Stimulated activated CD8-positive, alpha-beta memory T cell treated with anti-CD3 and anti-CD28 coated beads, Interleukin-2, amount 100 ng/mL, for 48 hours (primary cell): ENCODE measurements at places on chromosomes 7 and 10.

GRCh38 chr7:127741764-127742375 is 89.9 kb downstream of the SND1 start:
- no peak for DNase-seq

- DNase-seq, result no peak
These were observed 15.8 kb upstream of the GNA12 start for GRCh38 chr7:2859952-2860351.

GRCh38 chr7:87512906-87513305 is 37.4 kb upstream of the ABCB4 start:
- DNase-seq, result no peak

DNA sequence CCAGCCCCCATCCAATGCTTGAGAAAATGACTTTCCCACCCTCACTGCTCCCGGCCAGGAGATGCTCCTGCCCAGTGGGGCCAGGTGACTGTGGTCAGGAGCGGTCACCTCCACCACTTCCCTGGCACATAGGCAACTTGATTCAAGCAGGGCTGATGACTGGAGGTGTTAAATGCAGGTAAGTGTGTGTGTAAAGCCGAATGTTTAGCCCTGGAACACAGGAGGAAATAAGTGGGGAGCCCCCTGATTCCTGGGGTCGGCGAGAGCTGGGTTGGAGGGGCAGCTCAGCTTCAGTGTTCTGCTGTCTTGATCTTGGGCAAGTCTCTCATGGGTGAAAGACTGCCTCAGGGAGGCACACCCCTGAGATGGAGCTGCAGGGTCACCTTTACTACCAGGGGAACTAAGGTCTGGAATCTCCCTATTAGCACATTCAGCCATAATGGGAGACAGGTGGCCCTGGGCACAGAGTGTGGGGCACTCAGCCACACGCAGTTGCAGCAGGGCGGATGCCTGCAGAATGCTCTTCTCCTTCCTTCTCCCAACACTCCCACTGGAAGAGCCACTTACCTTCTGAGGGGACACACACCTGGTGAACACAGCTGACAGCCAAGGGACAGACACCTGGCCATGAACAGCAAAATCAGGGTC is 124.1 kb downstream of the PTPN20 start:
- DNase-seq, result no peak

DNA sequence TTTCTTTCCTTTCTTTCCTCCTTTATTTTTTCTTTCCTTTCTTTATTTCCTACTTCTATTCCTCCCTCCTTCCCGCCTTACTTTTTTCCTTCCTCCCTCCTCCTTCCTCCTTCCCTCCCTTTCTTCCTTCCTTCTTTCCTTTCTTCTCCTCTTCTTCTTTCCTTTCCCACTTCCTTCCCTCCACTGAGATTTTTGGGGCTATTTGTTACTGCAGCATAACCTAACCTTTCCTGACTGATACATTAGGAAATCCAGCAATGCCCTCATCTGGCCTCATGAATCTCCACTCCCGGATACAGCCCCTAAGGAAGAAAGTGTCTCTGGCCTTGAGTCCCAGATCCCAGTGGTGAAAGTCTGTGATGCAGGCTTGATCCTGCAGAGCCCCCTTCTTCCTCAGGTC is 38.6 kb upstream of the BAIAP2L1 start:
- no peak for DNase-seq

DNA sequence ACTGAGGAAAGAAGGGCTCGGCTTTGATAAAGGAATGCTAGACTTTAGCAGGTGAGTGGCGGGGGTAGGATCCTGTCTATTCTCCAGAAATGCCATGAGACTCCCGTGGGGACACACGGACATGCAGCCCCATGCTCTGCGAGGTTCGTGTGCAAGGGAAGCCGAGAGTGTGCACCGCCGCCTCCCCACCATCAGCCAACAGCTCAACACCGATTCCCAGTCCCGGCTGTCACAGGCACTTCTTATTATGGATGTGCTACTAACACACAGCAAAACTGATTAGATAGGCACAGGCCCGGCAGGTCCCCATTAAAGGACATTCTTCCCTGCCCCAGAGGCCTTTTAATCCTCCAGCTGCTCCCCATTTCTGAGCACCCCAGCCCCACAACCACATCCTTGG is 154.4 kb downstream of the PRKAG2 start:
- no peak for DNase-seq

GRCh38 chr7:7761974-7762779 is 43.8 kb upstream of the RPA3 start:
- no peak for DNase-seq

DNA sequence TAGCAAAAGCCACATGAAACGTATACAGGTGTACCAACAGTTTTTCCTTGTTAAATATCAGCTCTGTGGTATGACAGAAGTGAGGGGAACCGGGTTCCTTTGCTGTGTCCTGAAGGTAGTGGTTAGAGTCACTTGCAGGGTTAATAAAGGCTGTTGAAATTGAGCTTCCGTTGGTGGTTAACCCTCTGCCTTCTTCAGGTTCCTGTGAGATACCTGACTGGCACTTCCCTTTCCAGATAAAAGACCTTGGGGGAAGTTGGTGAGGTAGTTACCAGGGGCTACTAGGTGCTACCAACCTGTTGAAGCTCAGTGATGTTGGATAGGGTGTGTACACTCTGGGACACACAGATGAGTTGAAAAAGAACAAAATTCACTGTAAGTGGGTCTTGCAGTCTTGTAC is 384.1 kb downstream of the GATA3 start:
- DNase-seq, result no peak

- no peak for DNase-seq
These were observed 121.7 kb upstream of the TRIM24 start for GRCh38 chr7:138338361-138338760.

DNA sequence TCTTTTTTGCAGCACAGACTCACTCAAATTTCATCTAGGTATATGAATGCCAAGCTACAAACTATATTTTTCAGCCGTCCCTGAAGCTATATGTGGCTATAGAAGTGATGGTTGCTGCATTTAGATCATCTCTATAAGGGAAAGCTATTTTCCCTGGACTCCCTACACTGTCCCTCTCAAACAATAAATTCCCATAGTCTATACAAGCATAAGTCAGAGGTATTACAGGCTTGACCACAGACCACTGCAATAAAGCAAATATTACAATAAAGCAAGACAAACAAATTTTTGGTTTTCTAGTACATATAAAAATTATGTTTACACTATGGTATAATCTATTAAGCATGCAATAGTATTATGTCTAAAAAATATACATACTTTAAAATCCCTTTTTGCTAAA is 1015.5 kb upstream of the LRRN3 start:
- DNase-seq, result no peak

- DNase-seq, result no peak
These were observed 3.3 kb downstream of the ETV1 start for GRCh38 chr7:13986208-13986607.

- DNase-seq, result no peak
These were observed 8.9 kb downstream of the DHTKD1 start for GRCh38 chr10:12077580-12078180.

DNA sequence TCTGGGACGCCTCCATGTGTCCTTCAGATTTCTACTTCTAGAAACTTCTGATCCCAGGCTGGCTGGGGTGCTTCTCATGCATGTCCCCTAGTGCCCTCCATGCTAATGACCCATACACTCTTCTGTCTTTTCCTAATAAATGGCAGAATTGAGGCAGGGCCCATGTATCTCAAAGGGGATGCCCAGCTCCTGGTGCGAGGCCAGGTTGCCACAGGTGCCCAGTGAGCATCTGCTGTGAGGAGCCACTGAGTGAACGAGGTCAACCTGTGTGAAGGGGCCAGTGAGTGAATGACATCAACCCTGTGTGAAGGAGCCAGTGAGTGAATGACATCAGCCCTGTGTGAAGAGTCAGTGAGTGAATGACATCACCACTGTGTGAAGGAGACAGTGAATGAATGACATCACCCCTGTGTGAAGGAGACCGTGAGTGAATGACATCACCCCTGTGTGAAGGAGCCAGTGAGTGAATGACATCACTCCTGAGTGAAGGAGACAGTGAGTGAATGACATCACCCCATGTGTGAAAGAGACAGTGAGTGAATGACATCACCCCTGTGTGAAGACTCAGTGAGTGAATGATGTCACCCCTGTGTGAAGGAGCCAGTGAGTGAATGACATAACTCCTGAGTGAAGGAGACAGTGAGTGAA is 478.9 kb downstream of the PTPRN2 start:
- DNase-seq, result no peak

DNA sequence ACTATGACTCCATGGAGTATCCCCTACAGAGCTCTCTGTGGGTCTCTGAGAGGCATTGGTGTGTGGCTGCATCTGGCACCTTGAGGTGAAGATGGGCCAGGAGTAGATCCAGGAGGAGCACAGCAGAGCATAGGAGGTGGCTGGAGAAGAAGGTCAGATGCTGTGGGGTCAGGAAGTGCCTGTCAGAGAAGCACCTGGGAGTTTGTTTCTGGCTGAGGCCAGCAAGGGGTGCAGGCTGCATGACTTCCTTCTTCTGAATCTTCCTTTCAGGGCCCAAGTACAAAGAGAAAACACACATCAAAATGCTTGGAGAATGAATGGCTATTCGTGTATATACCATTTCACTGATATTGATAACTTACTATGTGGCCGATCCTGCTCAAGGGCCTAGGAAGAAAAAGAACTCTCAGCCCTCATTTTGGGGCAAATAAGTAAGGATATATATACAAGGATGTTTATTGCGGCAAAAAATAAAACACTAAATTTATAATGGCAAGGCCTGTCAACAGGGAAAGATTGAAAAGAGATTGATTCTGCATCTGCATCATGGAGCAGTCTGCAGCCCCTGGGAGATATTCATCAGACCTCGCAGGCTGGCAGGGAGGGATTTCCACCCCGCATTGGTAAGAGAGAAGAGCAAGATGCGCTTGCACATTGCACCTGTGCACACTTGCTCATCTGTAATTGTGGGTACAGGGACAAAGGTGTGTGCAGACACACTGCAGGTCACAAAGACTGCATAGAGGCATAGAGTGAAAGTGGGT is 39.2 kb downstream of the PTPRE start:
- DNase-seq, result no peak

- no peak for DNase-seq
These were observed 59.9 kb downstream of the PON1 start for GRCh38 chr7:95264363-95264891.

GRCh38 chr7:24963218-24963617 is 16.8 kb downstream of the OSBPL3 start:
- DNase-seq, result peak; percentile 23

DNA sequence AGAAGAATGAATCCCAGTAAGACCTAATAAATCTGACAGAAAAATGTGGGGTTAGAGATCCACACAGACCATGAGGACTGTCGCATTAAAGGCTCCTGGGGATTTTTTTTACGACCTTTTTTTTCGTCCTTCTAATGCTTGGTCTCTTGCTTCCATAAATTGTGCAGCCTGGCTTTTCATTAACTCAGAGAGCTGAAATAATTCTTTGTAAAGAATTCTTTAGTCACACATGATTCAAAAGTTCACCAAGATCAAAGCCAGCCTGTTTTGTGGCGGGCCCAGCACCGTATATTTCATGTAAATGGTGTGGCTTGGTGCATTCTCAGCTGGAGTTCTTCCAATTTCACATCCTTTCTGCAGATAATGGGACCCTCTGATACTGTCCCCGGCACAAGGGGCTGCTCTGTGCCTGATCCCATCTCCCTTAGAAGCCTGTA is 206.6 kb upstream of the BMPER start:
- DNase-seq, result no peak

GRCh38 chr10:75110006-75110632 is 1.3 kb upstream of the SAMD8 start:
- DNase-seq, result no peak

GRCh38 chr10:51918440-51918839 is 219.0 kb upstream of the CSTF2T start:
- no peak for DNase-seq

DNA sequence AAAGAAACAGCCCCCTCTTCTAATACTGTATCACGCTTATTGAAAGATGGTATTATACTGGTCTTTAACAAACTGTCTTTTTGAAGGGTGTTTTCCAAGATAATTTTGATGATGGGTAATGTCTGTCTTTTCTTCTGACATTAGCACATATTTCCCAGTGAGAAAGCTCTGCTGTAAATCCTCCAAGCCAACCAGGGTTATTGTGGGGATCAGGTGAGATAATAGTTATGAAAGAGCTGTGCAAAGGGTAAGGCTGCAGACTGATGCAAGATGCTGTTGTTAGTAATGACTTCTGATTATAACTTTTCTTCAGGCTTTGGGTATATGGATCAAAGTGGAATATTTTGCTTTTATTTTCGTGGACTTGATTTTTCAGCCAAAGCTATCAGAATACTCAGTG is 581.7 kb downstream of the REEP3 start:
- no peak for DNase-seq

DNA sequence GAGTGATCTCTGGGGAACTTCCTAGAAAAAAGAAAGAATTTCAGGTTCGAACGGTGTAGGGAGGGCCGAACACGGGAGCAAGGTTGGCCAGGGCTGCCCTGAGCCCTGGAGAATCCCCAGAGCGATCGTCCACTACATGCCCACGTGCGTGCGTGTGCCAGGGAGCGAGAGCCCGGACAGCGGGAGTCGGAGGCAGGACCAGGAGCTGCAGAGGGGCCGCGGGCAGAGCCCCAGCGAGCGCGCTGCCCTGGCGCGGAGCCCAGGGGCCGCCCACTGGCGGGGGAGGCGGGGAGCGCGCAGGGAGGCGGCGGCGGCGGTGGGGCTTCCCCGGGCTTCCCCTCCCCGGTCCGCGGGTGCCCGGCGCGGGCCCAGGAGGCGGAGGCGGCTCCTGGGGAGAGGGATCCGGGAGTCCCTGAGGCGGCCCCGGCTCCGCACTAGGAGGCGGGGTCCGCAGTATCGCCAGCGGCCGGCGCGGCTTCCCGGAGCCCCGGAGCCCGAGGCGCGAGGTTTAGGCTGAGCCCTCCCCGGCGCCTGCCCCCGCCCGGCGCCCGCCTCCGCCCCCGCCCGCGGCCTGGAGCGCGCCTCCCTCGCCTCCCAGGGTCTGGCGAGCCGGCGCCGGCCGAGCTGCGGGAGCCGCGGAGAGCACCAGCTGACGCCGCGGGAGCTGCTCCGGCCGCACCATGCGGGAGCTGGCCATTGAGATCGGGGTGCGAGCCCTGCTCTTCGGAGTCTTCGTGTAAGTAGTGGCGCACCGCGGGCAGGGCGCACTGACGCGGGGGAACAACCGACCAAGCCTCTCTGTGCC is at the start of gene PLPP4:
PLPP4 (plus strand) TSS at position 602 of the 805 bp plus-strand sequence; CDS start at position 681, 79 bp downstream.
- DNase-seq, result no peak

- DNase-seq, result no peak
These were observed 45.1 kb upstream of the WDR11 start for GRCh38 chr10:120806081-120806480.

- no peak for DNase-seq
These were observed 13.9 kb upstream of the FBXW4 start for GRCh38 chr10:101708870-101709269.

GRCh38 chr10:60573336-60573735 is 183.7 kb upstream of the ANK3 start:
- DNase-seq, result peak; percentile 49

GRCh38 chr10:119693262-119693957 is 32.4 kb upstream of the INPP5F start:
- DNase-seq, result no peak

GRCh38 chr7:156160811-156161210 is 348.5 kb upstream of the SHH start:
- DNase-seq, result no peak

GRCh38 chr10:43237631-43238446 is 29.0 kb downstream of the RASGEF1A start:
- DNase-seq, result no peak
